Naive thymus-derived CD8-positive, alpha-beta T cell (primary cell): ENCODE measurements at places on chromosomes 4 and X. TPM values are rescaled to one million over a fixed set of nuclear protein-coding genes. Genes with fewer than 3 reads are reported as not detected.
A peak's percentile ranks its signal among the peaks of the same experiment; 100 is the strongest.

DNA sequence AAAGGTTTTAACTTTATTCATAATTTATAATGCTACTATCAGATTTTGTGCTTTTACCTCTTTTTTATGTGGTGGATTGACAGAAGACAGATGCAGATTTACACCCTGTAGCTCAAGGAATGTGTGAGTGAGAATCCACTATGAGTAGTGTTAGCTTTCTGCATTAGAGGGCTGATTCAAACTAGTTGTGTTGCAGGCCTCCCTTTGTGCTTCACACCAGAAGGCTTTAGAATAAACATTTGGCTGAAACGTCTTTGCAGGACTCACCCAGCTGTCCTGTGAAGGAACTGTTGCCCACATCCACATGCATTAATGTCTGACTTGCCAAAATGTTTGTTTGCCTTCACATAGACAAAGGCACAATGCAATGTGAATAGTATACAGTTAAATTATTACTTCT lies 127.0 kb downstream of the PCDH7 start:
- no peaks in the 10 kb centered on the region for H3K4me1 ChIP-seq
- H3K4me3 ChIP-seq = no peak overlapping the region
- DNase-seq = no peak
- no peaks in the 10 kb centered on the region for H3K36me3 ChIP-seq
- H3K27ac ChIP-seq = no peak overlapping the region

DNA sequence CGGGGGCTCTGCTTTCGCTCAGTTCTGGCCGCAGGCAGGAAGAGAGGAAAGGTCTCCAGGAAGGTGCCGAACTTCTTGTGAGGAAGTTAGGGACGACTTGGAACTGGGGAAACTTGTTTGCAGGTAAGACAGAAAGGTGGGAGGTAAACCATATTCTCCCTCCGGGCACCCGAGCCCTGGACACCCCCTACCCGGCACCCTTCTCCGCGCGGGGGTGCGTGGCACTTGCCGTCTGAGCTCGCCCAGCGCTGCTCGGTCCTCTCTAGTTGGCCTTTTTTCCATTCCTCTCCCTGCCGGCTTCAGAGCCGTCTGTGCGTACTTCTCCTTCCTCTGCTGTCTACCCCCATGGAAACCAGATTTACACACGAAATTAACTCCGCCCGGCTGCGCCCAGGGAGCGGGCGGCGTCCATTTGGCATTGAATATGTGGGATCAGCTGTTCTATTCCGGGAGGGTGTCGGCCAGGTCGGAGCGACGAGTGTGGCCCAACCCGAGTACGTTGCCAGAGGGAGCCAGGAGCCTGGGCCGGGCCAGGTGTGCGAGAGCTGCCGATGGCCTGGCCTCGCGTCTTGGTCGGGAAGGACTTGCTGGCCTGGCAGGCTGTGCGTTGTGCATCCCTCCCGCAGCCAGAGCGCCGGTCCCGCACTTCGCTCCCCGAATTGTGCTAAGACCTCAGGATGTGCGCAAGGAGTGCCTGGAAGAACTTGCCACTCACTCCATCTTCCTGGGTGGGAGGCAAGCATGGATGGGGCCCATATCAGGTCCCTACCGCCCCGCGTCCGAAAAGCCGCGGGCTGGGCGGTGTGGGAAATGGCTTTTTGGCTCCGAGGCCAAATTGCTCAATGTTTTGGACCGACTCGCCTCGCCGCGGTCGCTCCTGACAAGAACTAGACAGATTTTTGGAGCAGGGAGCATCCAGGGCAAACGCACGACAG lies 1.7 kb downstream of the PDGFRA start:
- H3K4me3 ChIP-seq = peak overlapping the region; percentile 31
- peaks cover 55% of the 10 kb centered on the region for H3K4me1 ChIP-seq

- no peak overlapping the region for H3K27ac ChIP-seq
- no peaks in the 10 kb centered on the region for H3K27me3 ChIP-seq
- peak overlapping the region; percentile 15 for H3K4me3 ChIP-seq
- H3K4me1 ChIP-seq = peaks cover 16% of the 10 kb centered on the region
- H3K36me3 ChIP-seq = no peaks in the 10 kb centered on the region
Observed at GRCh38 chrX:48022738-48023137, 15.9 kb downstream of the SPACA5 start.

GRCh38 chrX:13690836-13691235 lies 1.9 kb downstream of the RAB9A start:
- H3K27ac ChIP-seq = peak overlapping the region; percentile 95
- no peak for DNase-seq
- H3K36me3 ChIP-seq = peaks cover 5% of the 10 kb centered on the region
- H3K27me3 ChIP-seq = no peaks in the 10 kb centered on the region

GRCh38 chrX:15437724-15438123 lies 53.5 kb upstream of the VEGFD start:
- DNase-seq = no peak
- H3K27me3 ChIP-seq = peaks cover 11% of the 10 kb centered on the region
- H3K4me3 ChIP-seq = no peak overlapping the region
- no peaks in the 10 kb centered on the region for H3K4me1 ChIP-seq
- H3K27ac ChIP-seq = no peak overlapping the region
- no peaks in the 10 kb centered on the region for H3K36me3 ChIP-seq

GRCh38 chr4:16238327-16238726 lies 12.1 kb upstream of the TAPT1 start:
- DNase-seq = no peak
- peaks cover 25% of the 10 kb centered on the region for H3K4me1 ChIP-seq
- H3K27ac ChIP-seq = no peak overlapping the region
- H3K27me3 ChIP-seq = no peaks in the 10 kb centered on the region

DNA sequence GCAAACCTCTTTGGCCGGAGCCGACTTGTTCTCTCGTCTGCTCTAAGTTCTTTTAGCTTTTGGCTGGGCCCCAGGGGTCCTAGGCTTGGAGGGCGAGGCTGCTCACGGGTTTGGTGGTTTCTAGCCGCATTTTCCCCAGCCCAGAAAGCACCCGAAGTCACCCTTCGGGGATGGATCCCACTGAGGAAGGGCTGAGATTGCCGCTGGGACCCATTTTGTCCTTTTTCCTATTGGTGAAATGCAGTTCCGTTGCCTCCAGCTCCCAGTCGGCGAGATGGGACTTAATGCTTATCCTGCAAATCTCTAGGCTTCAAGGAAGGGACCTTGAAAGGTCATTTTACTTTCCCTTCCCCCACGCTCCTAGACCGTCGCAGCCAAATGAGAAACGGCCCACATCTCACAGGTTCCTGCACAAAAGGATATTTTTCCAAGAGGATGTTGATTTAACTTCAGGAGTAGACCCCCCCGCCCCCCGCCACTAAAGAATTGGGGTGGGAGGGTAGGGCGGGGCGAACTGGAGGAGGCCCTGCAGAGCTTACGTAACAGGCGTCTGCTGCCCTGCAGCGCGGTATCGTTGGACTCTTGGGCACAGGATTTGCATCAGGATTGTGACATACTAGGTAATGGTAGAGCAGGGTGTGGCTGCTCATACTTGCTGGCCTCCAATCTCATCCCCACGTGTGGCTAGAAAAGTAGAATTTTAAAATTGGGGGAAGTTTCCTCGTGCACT lies 564 bp downstream of the PGK1 start:
- DNase-seq = peak; percentile 50
- no peaks in the 10 kb centered on the region for H3K27me3 ChIP-seq
- H3K4me3 ChIP-seq = peak overlapping the region; percentile 95
- H3K4me1 ChIP-seq = peaks cover 57% of the 10 kb centered on the region
- H3K27ac ChIP-seq = peak overlapping the region; percentile 90
- H3K36me3 ChIP-seq = no peaks in the 10 kb centered on the region

- H3K4me3 ChIP-seq = no peak overlapping the region
- no peak overlapping the region for H3K27ac ChIP-seq
- peaks cover 21% of the 10 kb centered on the region for H3K27me3 ChIP-seq
- no peak for DNase-seq
- H3K4me1 ChIP-seq = no peaks in the 10 kb centered on the region
Observed at GRCh38 chr4:185134307-185134869, 8.7 kb upstream of the SLC25A4 start.

DNA sequence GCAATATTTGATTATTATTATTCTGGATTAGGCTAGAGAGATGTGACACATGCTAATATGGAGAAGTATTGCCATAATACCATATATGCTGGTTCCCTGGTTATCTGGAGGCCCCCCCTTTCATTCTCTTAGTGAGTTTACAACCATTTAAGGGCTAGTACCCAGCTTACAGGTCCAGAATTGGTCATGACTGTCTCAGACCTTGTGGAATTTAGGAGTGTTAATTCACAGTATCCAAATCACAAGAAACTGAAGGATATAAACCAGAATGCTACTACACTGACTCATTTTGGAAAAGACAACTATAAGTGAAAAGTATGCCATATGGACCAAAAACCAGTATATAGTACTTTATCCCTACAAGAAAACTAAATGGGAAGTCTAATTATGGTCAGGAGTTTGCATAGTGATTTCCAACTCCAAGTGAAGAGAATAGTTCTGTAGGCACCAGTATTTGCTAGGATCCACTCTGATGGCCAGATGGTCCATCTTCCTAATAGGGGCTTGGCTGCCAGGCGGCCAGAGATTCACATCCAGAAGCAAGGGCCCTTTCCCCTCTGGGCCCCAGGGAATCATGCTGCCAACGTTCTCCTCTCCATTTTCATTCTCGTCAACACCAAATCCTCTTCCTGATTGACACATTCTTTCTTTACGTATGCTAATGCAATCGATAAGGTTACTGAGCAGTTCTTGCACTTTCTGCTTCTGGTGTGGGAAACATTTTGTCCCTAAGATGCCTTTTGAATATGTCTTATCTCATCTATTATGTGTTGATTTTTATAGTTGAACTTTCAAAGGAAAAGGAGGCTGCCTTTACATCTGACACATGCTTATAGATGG lies 123.6 kb downstream of the SHROOM3 start:
- H3K27me3 ChIP-seq = no peaks in the 10 kb centered on the region
- H3K36me3 ChIP-seq = no peaks in the 10 kb centered on the region
- no peak overlapping the region for H3K4me3 ChIP-seq
- no peak overlapping the region for H3K27ac ChIP-seq
- no peaks in the 10 kb centered on the region for H3K4me1 ChIP-seq
- no peak for DNase-seq

DNA sequence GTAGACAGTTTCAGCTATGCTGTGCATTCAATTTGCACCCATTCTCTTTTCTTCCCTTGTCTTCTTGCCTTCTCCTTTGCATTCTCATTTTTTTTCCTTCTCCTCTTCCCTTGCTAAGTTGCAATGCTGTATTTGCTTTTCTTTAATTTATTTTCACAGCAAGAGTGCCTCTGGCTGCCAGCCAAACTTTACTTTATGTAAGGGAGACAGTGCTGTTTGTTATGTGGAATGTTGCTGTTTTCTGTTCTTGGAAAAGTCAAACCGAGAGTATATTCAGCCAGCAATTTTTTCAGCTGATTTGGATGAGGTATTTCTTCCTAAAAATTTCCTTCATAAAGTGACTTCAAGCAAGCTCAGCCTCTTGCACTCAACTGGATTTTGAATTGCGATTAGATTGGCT lies 1293.4 kb downstream of the ARAP2 start:
- no peak for DNase-seq
- H3K4me1 ChIP-seq = no peaks in the 10 kb centered on the region
- H3K27me3 ChIP-seq = no peaks in the 10 kb centered on the region
- no peak overlapping the region for H3K27ac ChIP-seq
- no peaks in the 10 kb centered on the region for H3K36me3 ChIP-seq

GRCh38 chr4:147863808-147864472 lies 132.1 kb downstream of the ARHGAP10 start:
- no peak overlapping the region for H3K27ac ChIP-seq
- no peaks in the 10 kb centered on the region for H3K4me1 ChIP-seq
- H3K4me3 ChIP-seq = no peak overlapping the region
- H3K36me3 ChIP-seq = peaks cover 2% of the 10 kb centered on the region
- no peak for DNase-seq

Gene S100P
- polyA plus RNA-seq = 3.2 TPM

Gene STBD1
- 0.19 TPM for polyA plus RNA-seq

Gene IL2
- polyA plus RNA-seq = not detected

Gene NMU
- polyA plus RNA-seq = not detected

Gene TSR2
- 65.8 TPM for polyA plus RNA-seq

Gene SHOX
- polyA plus RNA-seq = not detected
